ENCODE measurements at places on chromosomes 7 and 10.

DNA sequence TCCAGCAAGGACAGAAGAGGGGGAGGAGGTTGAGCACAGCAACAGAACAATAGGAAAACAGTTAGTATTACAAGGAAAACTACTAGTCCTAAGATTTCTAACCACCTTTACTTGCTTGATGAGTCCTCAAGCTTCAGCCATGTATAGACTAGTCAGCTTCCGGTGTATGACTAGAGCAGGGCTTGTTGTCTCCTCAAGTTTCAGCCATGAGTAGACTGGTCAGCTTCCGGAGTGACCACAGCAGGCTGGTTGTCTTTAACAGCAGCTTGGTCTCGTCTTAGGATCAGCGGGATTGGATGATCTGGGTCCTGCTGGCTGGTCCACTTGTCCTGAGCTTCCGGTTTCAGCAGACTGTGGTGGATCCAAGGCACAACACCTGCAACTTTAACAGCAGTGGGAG is 10.6 kb upstream of the ZNF239 start:
- no peak for DNase-seq

GRCh38 chr7:129832701-129833227 is 120.0 kb downstream of the UBE2H start:
- DNase-seq = no peak

DNA sequence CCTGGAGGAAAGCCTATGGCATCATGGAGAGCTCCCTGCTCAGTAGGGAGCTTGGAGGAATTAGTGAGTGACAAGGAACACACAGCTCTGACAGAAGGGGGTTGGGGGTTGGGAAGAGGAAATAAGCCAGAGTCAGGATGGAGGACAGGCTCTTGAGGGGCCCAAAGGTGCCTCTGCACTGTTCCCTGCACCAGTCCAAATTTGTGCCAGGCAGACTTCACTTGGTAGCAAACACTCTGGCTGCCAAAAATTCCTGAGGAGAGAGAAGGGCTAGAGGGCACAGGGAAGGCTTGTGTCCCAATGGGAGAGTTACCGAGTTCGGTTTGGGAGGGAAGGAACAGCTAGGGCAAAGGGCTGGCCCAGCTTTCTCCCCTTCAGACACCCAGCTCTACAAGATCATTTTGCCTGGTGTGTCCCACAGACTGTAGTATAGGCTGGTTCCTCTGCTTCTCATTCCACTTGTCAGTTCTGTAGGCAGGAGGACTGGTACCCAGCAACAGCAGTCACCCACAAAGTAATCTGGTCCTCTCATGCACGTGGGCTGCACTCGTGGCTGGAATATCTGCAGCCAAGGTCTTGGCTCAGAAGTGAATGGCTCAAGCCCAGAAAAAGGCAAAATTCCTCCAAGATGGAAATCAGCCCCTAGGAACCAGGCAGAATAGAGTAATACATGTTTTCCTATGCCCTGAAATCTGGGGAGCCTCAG is 8.0 kb upstream of the KCNIP2 start:
- DNase-seq = no peak

DNA sequence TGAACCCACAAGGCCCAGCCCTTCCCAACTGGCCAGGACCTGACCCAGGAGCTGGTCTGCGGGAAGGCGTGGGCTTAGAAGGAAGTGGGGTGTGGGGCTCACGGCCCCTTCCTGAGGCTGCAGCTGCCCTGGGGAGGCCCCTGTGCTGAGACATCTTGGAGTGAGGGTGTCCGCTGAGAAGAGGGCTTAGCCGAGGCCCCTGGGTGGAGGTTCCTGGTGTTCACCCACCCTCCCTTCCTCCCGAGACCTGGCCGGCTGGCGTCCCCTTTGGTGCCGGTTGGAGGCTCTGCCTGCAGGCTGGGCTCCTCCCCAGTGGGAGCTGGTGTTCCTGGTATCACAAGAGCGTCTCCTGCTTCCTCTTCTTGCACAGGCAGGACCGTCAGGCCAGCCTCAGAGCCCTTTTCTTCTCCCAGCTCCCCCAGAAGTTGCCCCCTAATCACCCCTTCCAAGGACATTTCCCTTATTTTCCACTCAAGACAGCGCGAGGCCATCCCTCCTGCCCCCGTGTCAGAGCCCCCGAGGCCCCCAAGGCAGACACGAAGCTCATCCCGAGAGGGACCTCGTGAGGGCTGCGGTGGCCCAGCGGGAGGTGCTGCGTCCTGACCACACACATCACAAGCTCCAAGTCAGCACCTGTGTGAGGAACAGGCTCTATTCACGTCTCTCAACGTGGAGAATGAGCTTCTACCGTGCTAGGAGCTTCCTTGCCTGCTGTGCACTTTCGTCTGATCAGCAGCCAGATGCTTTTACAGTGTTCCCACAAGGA is 25.1 kb upstream of the FAM20C start:
- DNase-seq = no peak

DNA sequence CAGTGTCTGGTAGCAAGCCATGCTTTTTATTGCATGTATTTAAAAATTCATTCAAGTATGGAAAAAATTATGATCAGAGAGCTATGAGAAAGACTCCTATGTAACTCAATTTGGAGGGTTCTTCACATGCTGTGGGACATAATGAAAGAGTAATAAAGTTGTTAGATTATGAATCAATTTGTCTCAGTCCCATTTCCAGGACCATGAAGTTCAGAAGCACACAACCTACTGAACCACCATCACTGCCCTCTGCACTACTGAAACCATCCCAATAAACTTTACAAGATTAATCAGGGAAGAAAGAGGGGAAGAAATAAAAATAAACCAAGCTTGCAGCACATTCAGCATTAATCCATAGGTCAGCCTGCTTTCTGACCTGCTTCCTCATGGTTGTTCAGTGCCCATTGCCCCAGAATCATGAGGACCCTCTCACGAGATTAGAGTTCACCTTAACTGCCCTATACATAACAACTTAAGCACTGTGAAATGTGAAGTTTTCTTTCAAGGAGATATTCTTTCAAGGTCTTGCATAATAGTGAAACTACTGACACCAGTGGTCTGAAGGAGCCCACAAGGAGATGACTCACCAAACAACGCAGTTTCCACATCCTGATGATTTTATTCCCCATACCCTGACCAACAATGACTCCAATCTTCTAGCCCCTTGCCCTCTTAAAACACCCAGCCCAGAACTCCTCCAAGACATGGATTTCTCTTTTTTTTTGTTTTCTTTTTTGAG is 171.5 kb upstream of the ADCY1 start:
- DNase-seq = no peak

DNA sequence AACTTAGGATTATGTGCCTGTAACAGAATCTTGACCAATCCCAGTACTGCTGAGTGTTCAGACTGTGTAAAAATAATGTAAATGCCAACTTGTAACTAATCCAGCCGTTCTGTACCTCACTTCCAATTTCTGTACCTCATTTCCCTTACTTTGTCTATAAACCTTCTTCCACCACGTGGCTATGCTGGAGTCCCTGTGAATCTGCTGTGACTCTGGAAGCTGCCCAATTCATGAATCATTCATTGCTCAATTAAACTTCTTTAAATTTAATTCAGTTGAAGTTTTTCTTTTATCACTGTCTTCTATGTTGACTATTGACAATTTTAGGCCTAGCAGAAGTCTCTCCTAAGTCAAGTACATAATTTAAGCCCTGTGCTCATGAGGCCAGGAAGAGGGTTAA is 215.3 kb upstream of the RHOBTB1 start:
- DNase-seq = no peak

DNA sequence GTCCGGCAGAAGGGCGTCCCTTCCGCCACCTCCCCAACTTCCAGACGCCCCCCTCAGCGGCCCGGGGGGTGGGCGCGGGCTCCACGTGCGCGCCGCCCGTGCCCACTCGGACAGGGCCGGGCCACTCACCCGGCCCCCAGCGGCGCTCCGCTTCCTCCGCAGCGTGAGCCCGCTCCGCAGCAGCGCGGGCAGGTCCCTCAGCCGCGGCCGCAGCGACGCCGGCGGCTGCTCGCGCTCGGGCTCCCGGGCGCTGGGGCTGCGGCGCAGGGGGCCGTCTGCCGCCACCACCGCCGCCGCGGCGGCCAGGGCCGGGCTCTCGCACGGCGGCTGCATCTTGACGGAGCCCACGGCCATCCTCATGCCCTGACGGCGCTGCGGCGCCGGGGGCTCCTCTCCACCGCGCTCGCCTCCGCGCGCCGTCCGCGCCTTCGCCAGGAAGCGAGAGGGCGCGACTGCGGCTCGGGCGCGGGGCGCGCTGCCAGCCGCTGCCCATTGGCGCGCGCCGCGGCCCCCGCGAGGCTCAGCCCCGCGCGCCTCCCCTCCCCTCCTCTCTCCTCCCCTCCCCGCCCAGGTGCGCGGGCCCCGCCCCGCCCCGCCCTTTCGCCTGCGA is at the start of gene RAPGEF5:
RAPGEF5 (minus strand) TSS at position 454 of the 610 bp plus-strand sequence; CDS start at position 360, 94 bp downstream.
- peak; percentile 49 for DNase-seq

GRCh38 chr10:48377751-48378530 is 71.5 kb downstream of the MAPK8 start:
- peak; percentile 46 for DNase-seq

DNA sequence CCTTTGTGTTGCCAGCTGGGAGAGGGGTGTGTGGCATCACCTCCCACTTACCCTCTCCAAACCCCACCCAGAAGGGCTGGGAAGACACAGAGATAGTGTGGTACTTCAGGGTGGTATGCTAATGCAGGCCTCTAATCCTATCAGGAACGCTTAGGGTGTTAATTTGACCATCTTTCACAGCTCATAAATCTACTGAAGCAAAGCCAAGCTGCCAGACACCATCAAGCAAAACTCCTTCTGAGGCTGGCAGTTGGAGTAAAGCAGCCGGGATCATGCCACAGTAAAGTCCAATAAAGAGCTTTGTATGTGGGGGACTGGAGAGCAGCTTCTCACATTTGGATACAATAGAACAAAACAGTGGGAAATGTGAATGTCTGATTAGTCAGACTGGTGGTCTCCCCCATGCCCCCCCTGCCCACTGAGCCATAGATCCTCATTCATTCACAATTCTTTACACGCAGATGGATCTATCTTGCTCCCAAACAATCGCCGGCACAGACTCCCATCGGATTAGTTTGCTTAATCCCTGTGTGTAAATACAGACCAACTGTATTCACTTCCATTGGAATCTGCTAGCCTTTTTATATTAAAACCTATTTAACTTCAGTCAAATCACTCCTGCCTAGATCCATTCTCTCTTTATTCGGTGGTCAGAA is 29.6 kb downstream of the FGFBP3 start:
- DNase-seq = no peak

DNA sequence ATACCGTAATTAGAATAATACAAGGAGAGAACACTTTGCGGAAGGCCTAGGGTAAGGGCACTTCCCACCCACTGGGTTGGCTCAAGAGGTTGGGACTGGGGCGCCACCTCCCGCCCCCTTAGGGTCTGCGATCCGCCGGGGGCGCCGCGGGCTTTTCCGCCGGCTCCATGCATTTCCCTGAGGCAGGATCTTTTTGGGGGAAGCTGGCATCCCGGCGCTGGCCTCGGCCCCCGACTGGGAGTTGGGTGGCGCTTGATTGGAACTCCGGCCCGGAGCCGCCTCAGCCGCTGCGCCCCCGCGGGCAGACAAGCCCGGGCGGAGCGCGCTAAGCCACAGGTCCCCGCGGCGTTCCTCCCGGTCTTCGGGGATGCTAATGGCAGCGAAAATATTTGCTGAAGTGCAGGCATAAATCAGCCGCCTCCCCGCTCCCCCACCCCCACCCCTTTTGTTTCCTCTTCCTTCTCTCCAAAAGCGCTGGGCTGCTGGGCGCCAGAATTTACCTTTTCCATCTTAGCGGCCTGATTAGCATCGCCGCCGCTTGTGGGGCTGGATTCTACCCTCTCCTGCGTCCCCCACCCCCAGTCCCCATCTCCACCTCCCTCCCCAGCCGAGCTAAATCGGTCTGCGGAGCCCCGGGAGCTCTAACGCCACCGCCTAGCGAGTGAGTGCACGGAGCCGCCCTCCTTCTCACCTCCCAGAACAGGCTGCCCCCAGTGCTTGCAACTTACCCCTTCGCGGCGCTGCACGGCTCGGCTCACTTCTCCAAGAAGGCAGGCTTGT is 5.1 kb downstream of the UNC5B start:
- DNase-seq = no peak

- DNase-seq = no peak
Observed at GRCh38 chr7:130286881-130287280, 6.1 kb upstream of the CPA4 start.

DNA sequence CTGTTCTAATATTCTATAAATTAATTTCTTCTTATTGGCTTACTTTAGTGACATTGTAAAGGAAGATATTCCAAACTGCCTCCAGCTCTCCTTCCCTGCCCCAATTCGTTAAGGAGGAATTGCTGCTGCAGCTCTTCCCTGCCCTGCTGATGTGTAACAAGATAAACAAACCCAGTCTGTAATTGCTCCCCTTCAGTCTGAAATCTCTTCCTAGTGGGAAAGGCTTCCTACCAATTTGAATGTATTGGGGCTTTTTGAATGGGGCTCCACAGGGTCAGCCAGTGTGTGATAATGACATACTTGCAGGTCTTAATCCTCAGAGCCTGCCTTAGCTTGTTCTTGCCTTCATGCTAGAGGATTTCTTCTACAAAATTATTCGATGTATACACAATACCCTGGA is 849.9 kb upstream of the GHITM start:
- DNase-seq = no peak

- no peak for DNase-seq
Observed at GRCh38 chr10:67783606-67784294, 54.2 kb downstream of the DNAJC12 start.

GRCh38 chr10:23338155-23338828 is 6.3 kb downstream of the C10orf67 start:
- DNase-seq = peak; percentile 68

- DNase-seq = no peak
Observed at GRCh38 chr10:126001576-126001975, 105.2 kb downstream of the FANK1 start.

DNA sequence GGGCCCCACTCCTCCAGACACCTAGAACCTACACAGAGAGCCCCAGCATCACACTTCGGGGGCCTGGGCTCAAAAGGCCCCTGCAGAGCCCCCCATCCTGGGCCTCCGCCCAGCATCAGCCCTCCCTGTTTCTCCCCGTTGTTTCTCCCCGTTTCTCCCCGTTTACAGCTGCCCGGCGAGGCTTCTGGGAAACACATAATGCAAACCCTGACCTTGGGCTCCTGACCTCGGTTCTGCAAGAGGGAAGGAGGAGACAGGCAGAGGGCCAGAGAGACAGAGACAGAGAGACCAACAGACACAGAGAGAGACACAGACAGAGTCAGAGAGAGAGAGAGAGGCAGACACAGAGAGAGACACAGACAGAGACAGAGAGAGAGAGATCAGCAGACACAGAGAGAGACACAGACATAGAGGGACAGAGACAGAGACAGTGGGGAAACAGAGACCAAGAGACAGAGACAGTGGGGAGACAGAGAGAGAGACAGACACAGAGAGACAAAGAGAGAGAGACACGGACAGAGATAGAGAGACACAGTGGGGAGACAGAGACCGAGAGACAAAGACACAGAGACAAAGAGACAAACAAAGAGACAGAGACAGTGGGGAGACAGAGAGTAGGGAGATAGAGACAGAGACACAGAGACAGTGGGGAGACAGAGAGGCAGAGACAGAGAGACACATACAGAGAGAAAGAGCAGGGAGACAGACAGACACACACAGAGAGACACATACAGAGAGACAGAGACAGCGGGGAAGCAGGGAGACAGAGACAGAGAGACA is 12.5 kb downstream of the VENTX start:
- no peak for DNase-seq

GRCh38 chr7:1679326-1679965 is 9.4 kb downstream of the ELFN1 start:
- no peak for DNase-seq

GRCh38 chr10:95674643-95675042 is 18.1 kb upstream of the ALDH18A1 start:
- no peak for DNase-seq

GRCh38 chr10:69657430-69657829 is 27.4 kb downstream of the FAM241B start:
- DNase-seq = no peak
